Dermis lymphatic vessel endothelial cell (primary cell): ENCODE measurements at places on chromosomes 5 and 9. TPM values are rescaled to one million over a fixed set of nuclear protein-coding genes. Genes with fewer than 3 reads are reported as not detected.

SPINK13 gene
- not detected in 2 replicates for total RNA-seq

RIGI gene
- 9.9 and 11.8 TPM in 2 replicates for total RNA-seq

NFX1 gene
- 12.5 and 13.3 TPM in 2 replicates for total RNA-seq

NSG2 gene
- total RNA-seq, result not detected in 2 replicates

ARSI gene
- total RNA-seq, result 0.54 TPM in 1 of 2 replicates, not detected in the other

SPATA31C2 gene
- not detected in 2 replicates for total RNA-seq

BTNL8 gene
- total RNA-seq, result 0.09 and 0.22 TPM in 2 replicates

KIF20A gene
- 8.3 and 11.8 TPM in 2 replicates for total RNA-seq

LRRC26 gene
- not detected in 2 replicates for total RNA-seq

GKAP1 gene
- 1.2 and 2.0 TPM in 2 replicates for total RNA-seq

PITX1 gene
- 0.22 TPM in 1 of 2 replicates, not detected in the other for total RNA-seq

REEP2 gene
- total RNA-seq, result 0.65 and 1.0 TPM in 2 replicates

C9 gene
- total RNA-seq, result 0.09 and 0.11 TPM in 2 replicates

PRRX2 gene
- total RNA-seq, result 0.17 and 0.33 TPM in 2 replicates

RMRP gene
- total RNA-seq, result 120,014 and 177,404 TPM in 2 replicates

ACOT12 gene
- total RNA-seq, result not detected in 2 replicates

MCTP1 gene
- total RNA-seq, result 43.4 and 74.3 TPM in 2 replicates

CATSPER3 gene
- total RNA-seq, result under 0.01 and 0.17 TPM in 2 replicates

GABRG2 gene
- not detected in 2 replicates for total RNA-seq

LRRC19 gene
- total RNA-seq, result not detected in 2 replicates

CDO1 gene
- 0.43 and 1.7 TPM in 2 replicates for total RNA-seq

PGM5 gene
- 87.0 and 134 TPM in 2 replicates for total RNA-seq

NTNG2 gene
- 0.60 and 1.2 TPM in 2 replicates for total RNA-seq

GPX8 gene
- 9.9 and 17.2 TPM in 2 replicates for total RNA-seq

CCDC192 gene
- not detected in 2 replicates for total RNA-seq

BAAT gene
- under 0.01 TPM in 1 of 2 replicates, not detected in the other for total RNA-seq

TIMD4 gene
- not detected in 2 replicates for total RNA-seq
